ENCODE measurements at places on chromosomes 16 and 17.

DNA sequence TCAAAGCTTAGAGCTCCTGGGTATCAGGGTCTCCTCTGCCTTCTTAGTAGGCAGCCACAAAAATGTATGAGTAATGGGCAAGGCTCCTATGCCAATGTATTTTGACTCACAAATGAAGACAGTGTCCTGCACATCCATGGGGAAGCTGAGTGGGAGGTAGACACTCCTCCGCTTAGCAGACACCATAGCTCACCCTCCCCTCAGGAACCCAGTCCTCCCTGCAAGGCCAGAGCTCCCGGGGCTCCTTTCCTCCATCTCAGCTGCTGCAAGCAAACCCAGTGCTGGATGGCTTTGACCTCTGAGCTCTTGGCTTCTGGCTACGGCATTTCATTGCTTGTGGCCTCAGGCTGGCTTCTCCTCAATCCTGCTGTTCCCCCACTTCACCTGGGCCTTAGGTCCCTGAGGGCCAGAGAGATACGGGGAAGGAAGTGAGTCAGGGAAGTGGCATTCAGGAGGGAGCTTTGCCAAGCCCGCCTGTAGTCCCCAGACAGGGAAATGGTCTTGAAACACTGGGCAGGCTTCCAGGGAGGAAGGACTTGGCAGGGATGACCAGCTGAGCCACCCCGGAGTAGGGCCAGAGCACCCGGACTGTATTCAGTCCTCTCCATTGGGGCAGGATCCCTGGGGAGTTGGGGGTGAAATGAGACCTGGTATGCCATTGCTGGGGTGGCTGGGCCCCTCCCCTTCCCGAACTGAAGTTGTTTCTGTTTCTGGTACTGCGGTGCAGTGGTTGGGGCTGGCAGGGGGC lies 4.5 kb downstream of the ABCC3 start:
- DNase-seq = peak; percentile 33

DNA sequence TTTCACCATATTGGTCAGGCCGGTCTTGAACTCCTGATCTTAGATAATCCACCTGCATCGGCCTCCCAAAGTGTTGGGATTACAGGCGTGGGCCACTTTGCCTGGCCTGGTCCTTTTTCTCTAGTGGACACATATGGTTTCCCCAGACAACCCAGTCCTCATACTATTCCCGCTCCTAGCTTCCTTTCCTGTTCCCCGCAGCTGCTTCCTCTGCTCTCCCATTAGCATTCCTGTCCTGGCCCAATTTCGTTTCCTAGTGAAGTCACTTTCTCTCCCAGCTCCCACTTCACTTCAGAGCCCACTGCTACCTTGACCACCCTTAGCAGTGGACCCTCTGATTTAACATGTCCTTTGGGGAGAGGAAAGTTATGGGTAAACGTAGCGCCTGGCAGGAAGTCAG lies 11.3 kb downstream of the KATNIP start:
- DNase-seq = no peak

DNA sequence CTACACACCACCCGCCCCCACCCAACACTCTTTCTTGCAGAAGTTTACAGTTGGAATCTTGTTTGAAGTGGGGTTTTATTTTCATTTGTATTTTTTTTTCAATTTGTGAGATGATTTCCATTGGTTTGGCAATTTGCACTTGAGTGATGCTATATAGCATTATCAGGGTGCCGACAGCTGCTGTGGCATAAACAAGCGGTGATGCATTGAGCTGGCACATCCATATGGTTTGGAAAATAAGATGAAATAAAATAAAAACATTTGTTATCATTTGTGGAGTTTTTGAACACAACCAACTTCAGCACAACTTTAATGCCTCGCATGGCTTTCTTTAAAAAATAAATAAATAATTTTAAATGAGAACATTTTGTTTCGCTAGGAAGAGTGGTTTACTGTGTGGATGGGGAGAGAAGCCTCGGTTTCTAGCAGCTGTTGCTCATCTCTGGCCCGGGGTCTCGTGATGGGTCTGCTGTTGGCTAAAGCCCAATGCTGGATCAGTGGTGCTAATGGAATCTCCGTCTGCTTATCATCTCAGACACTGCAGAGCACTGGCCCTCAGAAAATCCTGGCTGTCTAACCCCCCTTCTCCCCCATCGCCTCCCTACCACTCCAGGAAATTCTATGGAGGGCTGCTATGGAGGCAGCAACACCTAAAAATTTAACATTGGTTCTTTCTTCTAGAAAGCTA lies 192.3 kb upstream of the MAF start:
- no peak for DNase-seq

DNA sequence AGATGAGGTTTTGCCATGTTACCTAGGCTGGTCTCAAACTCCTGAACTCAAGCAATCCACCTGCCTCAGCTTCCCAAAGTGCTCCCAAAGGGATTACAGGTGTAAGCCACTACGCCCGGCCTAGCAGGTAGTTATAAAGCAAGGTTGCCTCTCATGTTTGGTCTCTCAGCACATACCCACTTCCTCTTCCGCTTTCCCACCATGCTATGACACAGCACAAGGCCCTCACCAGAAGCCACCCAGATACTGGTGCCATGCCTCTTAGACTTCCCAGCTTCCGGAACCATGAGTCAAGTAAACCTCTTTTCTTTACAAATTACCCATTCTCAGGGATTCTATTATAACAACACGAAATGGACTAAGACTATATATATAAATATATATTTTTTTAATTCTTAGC lies 143.6 kb downstream of the COPRS start:
- peak; percentile 86 for DNase-seq

GRCh38 chr17:4946312-4946976 lies 1.9 kb downstream of the PFN1 start:
- DNase-seq = no peak

DNA sequence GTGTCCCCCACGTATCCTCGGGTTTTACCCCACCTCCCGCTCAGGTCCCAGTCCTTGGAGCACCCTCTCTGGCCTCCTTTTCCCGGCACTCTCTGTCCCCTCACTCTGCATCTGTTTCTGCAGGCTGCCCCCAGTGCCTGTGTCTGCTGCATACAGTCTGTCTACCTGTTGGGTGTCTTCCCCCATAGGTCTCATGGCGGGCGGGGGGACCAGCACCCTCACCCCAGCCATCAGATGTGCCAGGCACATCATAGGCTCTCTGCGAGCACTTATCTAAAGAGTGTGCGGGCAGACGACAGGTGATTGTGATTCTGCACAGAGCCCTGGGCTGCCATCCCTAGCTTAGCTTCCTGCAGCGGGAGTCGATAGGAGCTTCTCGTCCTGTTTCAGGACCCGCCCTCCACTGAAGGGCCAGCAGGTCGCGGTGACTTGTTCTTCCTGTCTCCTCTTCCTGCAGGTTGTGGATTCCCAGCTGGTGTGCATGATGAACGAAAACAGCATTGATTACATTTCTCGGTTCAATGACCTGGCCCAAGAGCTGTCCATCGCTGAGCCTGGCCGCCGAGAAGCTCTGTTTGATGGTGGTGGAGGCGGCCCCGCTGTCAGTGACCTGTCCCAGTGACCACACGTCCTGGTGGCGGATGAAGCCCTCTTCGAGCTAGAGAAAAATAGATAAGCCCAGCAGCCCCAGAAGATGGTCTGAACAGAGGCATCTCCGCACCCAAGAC lies 4.5 kb upstream of the JPT2 start:
- DNase-seq = no peak

DNA sequence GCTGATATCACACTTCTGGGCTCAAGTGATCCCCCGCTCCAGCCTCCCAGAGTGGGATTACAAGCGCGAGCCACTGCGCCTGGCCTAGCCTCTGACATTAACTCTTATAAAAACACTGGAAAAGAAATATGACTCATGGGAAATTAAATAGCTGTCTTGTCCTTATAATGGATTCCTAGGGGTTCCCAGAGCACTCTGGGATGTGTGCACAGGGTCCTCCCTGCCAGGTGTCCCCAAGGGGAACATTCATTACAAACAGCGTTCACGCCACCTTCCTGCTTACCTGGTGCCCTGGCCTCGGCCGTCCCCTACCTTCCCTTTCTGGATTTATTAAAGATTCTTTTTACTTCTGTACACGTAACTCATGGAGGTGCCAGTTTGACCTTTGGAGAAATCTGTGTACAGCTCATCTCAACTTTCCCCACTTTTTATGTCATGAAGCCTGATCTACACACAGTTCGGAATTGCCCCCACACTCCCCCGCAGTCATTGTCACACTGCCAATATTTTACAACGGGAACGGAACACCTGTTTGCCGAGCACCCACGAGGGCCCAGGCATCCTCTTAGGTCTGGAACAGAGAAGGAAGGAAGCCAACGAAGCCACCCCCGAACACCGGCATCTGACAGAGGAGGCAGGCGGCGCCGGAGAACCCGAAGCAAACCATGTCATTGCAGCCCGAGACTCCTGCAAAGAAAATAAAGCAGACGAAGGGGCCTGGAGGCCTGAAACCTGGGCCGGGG lies 39.7 kb upstream of the MEAK7 start:
- peak; percentile 62 for DNase-seq

DNA sequence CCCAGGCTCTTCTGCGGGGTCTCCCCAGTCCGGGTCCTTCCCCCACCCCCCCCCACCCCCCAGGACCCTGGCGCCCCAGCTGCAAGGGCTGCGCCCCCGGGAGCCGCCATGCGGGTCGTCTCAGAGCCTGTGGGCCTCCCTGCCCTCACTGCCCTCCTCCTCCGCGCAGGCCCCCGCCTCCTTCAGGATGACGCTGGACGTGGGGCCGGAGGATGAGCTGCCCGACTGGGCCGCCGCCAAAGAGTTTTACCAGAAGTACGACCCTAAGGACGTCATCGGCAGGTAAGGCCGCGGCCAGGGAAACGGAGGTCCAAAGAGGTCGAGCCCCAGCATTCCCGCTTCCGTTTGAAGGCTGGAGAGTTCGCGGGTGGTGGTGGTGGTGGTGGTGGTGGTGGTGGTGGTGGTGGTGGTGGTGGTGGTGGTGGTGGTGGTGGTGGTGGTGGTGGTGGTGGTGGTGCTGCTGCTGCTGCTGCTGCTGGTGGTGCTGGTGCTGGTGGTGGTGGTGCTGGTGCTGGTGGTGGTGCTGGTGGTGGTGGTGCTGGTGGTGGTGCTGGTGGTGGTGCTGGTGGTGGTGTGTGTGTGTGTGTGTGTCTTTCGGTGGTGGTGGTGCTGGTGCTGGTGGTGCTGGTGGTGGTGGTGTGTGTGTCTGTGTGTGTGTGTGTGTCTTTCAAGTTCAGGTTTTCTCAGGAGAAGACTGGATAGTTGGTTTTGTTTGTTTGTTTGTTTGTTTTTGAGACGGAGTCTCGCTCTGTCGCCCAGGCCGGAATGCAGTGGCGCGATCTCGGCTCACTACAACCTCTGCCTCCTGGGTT lies 615 bp downstream of the PHKG2 start:
- peak; percentile 17 for DNase-seq

DNA sequence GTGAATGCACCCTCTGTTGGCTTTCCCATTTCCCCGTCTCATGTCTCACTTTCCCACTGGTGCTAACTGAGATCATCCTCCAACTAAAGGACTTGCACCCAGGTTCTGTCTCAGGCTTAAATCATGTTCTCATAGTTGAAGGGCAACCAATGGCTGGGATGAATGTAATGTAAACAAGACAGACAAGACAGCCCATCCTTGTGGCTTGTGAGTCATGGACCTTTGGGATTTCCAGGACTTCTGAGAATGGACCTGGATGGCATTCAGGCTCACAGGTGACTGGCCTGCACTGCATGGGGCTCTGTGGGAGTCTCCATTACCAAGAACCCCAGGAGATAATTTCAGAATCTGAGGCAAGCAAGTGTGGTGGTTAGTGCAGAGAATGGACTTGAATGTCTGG lies 347.5 kb downstream of the HAPSTR1 start:
- DNase-seq = no peak

GRCh38 chr16:23382279-23382678 lies 70.7 kb downstream of the COG7 start:
- no peak for DNase-seq

All from common myeloid progenitor, CD34-positive (primary cell).